ENCODE measurements at places on chromosomes 1 and 21.

DNA sequence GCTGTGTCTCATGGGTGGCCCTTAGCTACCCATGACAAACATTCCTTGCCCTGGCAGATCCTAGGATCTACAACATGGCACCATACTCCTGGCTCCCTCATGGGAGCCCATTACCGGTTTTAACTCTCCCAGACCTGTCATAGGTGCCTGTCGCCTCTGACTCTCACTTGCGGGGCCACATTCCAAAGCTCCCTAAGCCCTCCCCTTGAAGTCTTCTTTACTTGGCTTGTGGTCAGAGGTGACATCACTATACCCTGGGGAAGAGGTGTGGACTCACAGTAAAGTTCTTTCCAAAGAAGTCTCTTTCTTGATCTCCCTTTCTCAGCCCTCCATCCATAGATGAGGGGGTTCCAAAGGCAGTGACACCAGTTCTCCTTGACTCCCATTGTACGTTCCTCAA, 5.4 kb upstream of the SLAMF9 start:
- no peak for DNase-seq

DNA sequence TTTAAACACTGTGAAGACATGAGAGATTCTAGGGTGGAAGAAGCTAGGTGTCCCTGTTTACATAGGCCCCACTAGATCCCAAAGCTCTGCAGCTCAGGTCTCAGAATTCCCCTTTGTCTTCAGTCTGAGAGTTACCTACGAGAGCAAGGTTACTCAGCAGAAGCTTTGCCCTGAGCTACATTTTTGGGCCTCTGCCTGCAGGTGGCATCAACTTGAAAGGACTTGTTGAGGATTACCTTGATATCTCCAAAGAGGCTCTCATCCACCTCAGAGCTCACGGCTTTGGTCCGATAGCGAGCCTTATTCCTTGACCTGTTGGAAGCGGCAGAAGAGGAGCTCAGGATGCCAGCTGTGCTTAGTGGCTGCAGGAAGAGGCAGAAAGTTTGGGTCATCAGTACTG, 7.0 kb downstream of the CFAP45 start:
- DNase-seq = no peak

GRCh38 chr1:111956155-111956771, 33.2 kb downstream of the KCND3 start:
- DNase-seq = no peak

DNA sequence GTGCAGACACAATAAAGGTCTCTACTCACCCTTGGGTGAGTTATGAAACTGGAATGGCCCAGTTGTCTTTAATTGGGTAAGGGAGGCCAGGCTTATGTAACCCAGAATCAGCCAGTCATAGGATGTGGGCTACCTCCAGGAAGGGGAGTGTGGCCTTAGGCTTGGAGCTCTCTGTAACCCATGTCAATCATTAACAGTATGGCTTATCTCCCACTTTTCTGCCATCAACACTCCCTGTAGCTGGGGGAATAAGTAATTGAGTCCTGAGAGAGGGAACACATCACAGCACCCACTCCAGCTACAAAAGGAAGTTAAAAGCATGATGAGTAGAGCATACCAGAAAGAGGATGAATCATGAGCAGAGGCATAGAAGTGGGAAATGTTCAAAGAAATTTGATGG, 327.0 kb upstream of the DUSP10 start:
- DNase-seq = no peak

DNA sequence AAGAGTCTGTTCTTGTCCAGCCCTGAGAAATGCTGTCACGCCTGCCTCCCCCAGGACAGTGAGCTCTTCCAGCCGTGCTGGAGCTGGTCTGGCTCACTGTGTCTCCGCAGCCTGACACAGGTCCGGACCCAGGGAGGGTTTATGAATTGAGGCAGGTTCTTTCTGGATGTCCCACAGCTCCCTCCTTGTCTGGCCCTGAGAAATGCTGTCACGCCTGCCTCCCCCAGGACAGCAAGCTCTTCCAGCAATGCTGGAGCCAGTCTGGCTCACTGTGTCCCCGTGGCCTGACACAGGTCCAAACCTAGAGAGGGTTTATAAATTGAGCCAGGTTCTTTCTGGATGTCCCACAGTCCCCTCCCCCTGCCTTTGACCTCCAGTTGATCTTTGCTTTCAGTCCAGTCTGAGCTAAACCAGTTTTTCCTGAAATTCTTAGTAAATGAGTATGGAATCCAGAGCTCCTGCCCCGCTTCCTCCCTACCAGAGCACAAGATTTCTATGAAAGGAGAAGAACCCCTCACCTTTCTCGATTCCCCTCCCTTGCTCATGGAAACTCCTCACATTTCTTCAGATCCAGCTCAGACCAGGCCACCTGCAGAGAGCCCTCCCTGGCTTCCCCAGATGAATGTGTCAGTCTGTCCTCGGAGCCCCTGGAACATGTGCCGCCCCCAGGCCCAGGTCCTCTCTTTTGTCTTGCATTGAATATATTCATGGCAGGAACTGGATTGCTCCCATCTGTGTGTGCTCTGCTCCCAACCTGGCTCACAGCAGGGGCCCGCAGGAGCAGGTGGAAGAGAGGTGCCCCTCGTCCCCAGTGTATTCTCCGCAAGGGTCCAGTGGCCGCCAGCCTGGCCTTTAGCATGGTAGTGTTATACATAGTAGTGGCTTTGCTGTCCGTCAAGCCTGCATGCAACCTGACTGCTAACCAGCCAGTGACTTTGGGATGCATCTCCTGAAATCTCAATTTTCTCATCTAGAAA, 116.3 kb downstream of the EPHB2 start:
- DNase-seq = no peak

DNA sequence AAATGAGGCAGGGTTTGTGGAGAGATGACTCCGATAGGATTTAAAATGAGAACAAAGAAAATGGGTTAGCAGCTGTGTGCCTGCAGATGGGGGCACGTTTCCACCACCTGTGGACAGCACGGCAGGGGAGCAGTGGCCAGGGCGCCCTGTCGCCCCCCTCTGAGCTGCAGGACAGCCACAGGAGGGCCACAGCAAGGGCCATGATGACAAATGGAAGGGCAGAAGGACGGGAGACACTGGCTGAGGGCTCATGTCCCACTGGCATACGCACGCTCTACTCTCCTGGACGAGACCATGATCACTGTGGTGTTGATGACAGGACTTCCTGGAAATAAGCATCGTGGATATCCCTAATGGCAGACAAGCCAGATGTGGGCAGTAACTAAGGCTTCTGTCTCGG, 241.0 kb downstream of the SDCCAG8 start:
- DNase-seq = no peak

GRCh38 chr1:35533586-35533985, 23.6 kb downstream of the KIAA0319L start:
- DNase-seq = no peak

- DNase-seq = no peak
Measured at GRCh38 chr21:29470397-29470796, 171.7 kb downstream of the BACH1 start.

DNA sequence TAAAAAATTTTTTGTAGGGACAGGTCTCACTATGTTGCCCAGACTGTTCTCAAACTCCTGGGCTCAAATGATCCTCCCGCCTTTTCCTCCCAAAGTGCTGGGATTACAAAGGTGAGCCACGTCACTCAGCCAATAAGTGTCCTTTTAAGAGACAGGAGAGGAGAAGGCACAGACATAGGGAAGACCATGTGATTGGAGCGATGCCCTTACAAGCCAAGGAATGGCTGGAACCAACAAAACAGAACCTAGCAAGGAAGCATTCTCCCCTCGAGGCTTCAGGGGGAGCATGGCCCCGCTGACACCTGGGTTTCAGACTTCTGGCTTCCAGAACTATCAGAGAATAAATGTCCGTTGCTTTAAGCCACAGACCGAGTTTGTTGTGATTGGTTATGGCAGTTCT, 37.0 kb downstream of the NDUFS5 start:
- DNase-seq = no peak

DNA sequence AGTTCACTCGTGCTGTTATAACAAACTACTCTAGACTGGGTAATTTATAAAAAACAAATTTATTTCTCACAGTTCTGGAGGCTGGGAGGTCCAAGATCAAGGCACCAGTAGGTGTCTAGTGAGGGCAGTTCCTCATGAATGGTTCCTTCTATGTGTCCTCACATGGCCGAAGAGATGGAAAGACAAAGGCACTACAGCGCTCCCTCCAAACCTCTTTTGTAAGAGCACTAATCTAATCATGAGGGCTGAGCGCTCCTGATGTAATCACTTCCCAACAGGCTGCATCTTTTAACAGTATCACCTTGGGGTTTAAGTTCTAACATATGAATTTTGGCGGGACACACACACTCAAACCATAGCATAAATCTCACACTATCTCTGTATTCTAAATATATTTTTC, 54.0 kb upstream of the KANK4 start:
- no peak for DNase-seq

DNA sequence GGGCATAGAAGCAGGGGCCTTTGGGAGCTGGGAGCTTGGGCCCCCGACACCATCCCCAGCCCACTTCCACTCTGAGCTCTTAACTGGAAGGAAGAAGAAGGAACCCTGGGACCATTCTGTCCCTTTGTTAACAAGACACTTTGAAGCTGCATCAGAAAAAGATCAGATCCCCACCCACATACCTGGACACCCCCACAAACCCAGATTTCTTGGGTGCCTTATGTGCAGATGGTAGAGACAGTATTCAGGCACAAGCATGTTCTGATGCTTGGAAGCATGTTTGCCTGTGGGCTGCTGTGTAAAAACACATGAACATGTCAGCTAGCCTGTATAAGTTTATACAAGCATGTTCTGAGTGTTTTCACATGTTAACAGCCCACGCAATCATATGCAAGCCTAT, 3.7 kb downstream of the DLGAP3 start:
- DNase-seq = no peak

- DNase-seq = no peak
Measured at GRCh38 chr1:199843861-199844260, 183.6 kb upstream of the NR5A2 start.

DNA sequence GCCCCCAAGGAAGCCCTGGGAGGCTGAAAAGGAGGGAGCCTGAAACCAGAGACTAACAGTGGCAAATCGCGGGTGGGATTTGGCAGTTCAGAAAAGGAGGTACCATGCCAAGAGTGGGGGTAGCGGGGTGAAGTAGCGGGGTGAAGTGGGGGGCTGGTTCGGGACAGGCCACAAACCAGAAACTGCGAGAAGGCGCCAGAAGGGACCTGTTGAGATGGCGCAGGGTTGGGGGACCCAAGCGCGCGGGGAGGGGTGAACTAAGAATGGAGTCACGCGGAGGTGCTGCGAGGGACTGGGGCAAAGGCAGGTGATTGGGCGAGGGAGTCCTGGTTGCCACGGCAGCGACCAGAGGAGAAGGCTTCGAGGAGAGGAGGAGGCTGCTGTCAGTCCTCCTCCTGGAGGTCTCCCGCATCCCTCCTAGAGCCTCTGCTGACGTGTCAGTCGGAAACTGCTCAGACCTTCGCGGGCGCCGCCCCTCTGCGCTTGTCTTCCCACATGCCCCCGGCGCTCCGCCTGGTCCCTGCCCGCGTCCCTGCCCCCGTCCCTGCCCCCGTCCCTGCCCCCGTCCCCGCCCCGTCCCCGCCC, 438 bp upstream of the MIA3 start:
- peak; percentile 94 for DNase-seq

DNA sequence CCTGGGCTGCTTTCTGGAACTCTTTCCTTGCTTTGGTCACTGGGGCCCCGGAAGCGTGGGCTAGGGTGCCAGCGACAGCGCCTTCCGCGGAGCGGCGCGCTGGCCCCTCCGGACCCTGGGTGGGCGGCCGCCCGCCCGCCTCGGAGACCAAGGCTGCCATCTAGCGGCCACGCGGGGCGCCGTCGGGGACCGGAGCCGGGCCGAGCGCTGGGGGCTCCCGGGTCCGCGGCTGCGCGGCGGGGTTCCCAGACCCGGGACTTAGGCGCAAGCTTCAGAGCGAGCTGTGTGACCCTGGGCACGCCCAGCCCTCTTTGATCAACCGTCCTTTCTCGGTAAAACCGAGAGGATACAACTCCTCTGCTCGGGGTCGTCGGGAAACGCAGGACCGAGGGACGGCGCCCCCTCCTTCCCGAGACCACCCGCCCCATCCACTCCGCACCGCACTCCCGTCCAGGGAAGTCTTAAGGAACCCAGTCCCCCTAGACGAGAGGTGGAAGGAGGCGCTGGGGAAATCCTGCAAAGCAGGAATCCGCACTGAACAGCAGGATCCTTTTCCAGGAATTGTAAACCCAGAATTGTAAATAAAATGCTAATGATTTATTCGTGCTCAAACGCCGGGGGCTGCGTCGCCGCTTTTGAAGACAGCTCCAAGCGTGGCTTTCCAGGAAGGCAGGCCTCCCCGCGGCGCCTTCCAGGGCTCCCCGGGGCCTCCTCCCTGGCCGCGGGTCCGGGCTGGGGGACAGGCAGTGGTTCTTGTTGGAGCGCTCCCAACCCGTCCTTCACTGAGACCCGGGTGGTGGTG, 41.2 kb downstream of the RRAGC start:
- DNase-seq = peak; percentile 20

GRCh38 chr1:49111931-49112330, 335.2 kb upstream of the BEND5 start:
- DNase-seq = no peak

DNA sequence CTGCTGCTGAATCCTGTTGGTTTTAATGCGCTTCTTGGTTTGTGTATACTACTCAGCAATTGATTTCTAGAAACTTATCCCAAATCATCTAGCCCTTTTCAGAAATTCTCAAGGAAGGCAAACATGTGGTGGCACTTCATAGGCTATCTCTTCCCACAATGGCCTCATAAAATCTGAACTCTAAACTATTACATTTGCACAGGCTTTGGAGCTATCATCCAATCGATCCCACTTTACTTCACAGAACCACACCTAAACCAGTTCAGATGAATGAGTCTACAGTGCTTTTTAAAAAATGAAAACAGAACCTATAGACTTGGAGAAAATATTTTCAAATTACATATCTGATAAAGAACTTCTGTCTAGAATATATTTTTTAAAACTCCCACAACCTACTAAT, 6.9 kb downstream of the STYXL2 start:
- no peak for DNase-seq

- DNase-seq = no peak
Measured at GRCh38 chr1:161941726-161942436, 81.8 kb downstream of the OLFML2B start.

DNA sequence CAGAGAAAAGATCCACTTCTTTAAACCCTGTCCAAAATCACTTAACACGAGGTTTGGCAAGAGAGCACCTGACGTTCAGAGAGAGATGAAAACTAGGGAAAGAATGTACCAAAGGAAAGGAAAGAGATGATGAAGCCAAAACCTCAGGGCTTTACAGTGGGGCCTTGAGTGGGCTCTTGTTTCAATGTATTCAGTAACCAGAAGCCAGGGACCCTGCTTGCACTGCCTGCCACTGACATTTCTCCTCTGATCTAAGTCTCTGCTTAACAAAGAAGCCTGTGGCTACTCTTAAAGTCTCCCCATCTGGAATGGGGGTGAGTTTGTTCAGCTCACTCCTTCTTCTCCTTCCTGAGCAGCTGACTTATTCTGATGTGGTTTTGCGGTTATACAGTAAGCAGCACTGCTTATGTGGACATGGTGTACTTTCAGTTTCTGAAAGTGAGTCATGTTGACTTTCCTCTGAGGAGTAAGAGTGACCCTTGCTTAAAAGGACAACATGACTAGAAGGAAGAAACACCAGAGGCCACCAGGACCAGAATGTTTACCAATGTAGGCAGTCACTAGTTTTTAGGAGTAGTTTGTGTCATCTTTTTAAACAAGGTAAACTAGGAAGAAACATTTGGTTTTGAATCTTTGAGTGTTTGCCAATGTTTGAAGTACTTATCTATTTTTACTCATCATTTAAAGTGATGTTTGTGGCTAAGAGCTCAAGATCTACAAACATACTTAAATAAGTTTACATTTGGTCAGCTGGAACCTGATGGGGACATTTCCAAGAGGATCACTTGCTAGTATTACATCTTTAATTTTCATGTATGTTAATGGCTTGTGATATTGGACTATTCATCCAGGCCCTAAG, 87.4 kb downstream of the FASLG start:
- peak; percentile 71 for DNase-seq
